Kidney tubule cell (primary cell): ENCODE measurements at places on chromosomes 4 and X.

- DNase-seq: peak; percentile 80
These were observed 3.7 kb upstream of the C4orf36 start for GRCh38 chr4:86895692-86896488.

GRCh38 chr4:2937146-2937857, 25.9 kb downstream of the NOP14 start:
- peak; percentile 96 for DNase-seq

GRCh38 chr4:76681996-76682395, 215.9 kb downstream of the SOWAHB start:
- DNase-seq: peak; percentile 89

- peak; percentile 12 for DNase-seq
These were observed 2.1 kb upstream of the AVPR2 start for GRCh38 chrX:153902385-153902784.
